Activated CD4-positive, alpha-beta T cell treated with anti-CD3 and anti-CD28 coated beads, Interleukin-2, amount 10 ng/mL, durations not matched to agents 7 days and 5 days (primary cell): ENCODE measurements at places on chromosomes 3 and 15. TPM values are rescaled to one million over a fixed set of nuclear protein-coding genes. Genes with fewer than 3 reads are reported as not detected.

CLDN11 gene
- total RNA-seq, result not detected

ITIH4 gene
- total RNA-seq, result 25.5 TPM

NR2E3 gene
- total RNA-seq, result not detected

CCDC80 gene
- not detected for total RNA-seq

FRMD5 gene
- total RNA-seq, result not detected

OR5K2 gene
- total RNA-seq, result not detected

DNA sequence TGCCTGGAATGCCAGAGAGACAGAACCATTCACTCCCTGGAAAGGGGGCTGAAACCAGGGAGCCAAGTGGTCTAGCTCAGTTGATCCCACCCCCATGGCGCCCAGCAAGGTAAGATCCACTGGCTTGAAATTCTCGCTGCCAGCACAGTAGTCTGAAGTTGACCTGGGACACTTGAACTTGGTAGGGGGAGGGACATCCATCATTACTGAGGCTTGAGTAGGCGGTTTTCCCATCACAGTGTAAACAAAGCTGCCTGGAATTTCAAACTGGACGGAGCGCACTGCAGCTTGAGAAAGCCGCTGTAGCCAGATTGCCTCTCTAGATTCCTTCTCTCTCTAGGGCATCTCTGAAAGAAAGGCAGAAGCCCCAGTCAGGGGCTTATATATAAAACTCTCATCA, 310.7 kb upstream of the DPPA4 start:
- H3K4me1 ChIP-seq, result no peaks in the 10 kb centered on the region
- no peak for DNase-seq
- no peaks in the 10 kb centered on the region for H3K36me3 ChIP-seq
- peaks cover 8% of the 10 kb centered on the region for H3K27me3 ChIP-seq
- H3K4me3 ChIP-seq, result no peak overlapping the region
- no peak overlapping the region for H3K27ac ChIP-seq

DNA sequence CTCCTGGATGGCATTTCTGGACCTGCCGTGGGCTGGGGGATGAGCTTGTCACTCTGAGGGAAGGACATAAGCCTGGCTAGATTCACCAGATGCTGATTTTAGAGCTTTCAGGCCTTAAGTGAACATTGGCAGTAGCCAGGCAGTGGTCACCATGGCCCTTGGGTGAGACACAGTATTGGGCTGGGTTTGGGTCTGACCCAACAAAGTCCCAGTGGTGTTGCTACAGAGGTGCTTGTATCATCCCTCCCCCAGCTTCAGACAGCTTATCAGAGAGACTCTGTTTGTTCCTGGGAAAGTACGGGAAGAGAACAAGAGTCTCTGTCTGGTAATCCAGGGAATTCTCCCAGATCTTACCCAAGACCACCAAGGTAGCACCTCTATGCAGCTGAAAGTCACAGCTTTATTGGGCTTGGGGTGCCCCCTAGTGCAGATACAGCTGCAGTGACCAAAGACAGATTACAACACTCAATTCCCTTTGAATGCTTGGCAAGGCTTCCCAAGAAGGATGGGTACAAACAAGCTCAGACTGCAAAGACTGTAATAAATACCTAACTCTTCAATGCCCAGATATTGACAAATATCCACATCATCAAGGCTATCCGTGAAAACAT, 9.8 kb upstream of the RUVBL1 start:
- H3K4me1 ChIP-seq, result no peaks in the 10 kb centered on the region
- no peak overlapping the region for H3K27ac ChIP-seq
- no peaks in the 10 kb centered on the region for H3K36me3 ChIP-seq
- H3K4me3 ChIP-seq, result no peak overlapping the region
- peaks cover 16% of the 10 kb centered on the region for H3K27me3 ChIP-seq
- DNase-seq, result peak; percentile 46

- no peak overlapping the region for H3K4me3 ChIP-seq
- DNase-seq, result no peak
- H3K27ac ChIP-seq, result no peak overlapping the region
- H3K4me1 ChIP-seq, result peaks cover 41% of the 10 kb centered on the region
- peaks cover 4% of the 10 kb centered on the region for H3K36me3 ChIP-seq
Measured at GRCh38 chr3:32946973-32947788, 4.3 kb upstream of the CCR4 start.

GRCh38 chr15:96353416-96353929, 23.0 kb downstream of the NR2F2 start:
- no peak overlapping the region for H3K4me3 ChIP-seq
- peak overlapping the region; percentile 39 for H3K27ac ChIP-seq
- peaks cover 66% of the 10 kb centered on the region for H3K27me3 ChIP-seq
- H3K36me3 ChIP-seq, result peaks cover 2% of the 10 kb centered on the region
- H3K4me1 ChIP-seq, result peaks cover 21% of the 10 kb centered on the region
- DNase-seq, result no peak

- H3K27me3 ChIP-seq, result peaks cover 10% of the 10 kb centered on the region
- DNase-seq, result no peak
- no peak overlapping the region for H3K27ac ChIP-seq
- no peak overlapping the region for H3K4me3 ChIP-seq
- no peaks in the 10 kb centered on the region for H3K36me3 ChIP-seq
- H3K4me1 ChIP-seq, result no peaks in the 10 kb centered on the region
Measured at GRCh38 chr3:112627419-112627818, 13.5 kb downstream of the CCDC80 start.

- no peak for DNase-seq
- peaks cover 35% of the 10 kb centered on the region for H3K36me3 ChIP-seq
- no peak overlapping the region for H3K27ac ChIP-seq
- no peaks in the 10 kb centered on the region for H3K27me3 ChIP-seq
- H3K4me1 ChIP-seq, result peaks cover 60% of the 10 kb centered on the region
- H3K4me3 ChIP-seq, result no peak overlapping the region
Measured at GRCh38 chr3:183536238-183536880, 19.1 kb downstream of the KLHL6 start.

GRCh38 chr15:64024172-64025050, 21.9 kb downstream of the DAPK2 start:
- H3K27ac ChIP-seq, result no peak overlapping the region
- no peaks in the 10 kb centered on the region for H3K27me3 ChIP-seq
- no peak for DNase-seq
- H3K36me3 ChIP-seq, result no peaks in the 10 kb centered on the region
- H3K4me3 ChIP-seq, result no peak overlapping the region

DNA sequence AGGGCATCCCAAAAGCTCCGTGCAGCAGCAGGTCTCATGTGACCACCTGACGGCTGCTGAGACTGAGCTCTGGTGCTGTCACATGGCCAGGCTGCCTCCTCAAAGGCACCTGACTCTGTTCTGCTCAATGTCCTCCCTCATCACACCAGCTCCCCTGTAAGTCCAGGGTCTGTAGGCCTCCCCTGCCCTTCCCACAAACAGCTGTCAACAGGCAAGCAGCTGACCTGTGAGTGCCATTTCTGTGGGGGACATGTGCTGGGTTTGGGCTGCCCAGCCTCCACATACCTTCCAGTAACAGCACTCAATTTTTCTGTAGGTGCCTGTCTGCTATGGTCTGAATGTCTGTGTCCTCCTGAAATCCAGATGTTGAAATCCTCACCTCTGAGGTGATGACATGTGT, 11.2 kb downstream of the NUP210 start:
- H3K4me1 ChIP-seq, result peaks cover 35% of the 10 kb centered on the region
- H3K27ac ChIP-seq, result no peak overlapping the region
- H3K4me3 ChIP-seq, result no peak overlapping the region

- no peak for DNase-seq
- no peaks in the 10 kb centered on the region for H3K4me1 ChIP-seq
- H3K27me3 ChIP-seq, result peaks cover 6% of the 10 kb centered on the region
- H3K27ac ChIP-seq, result no peak overlapping the region
- H3K4me3 ChIP-seq, result no peak overlapping the region
Measured at GRCh38 chr3:156918746-156919145, 92.6 kb downstream of the LEKR1 start.

DNA sequence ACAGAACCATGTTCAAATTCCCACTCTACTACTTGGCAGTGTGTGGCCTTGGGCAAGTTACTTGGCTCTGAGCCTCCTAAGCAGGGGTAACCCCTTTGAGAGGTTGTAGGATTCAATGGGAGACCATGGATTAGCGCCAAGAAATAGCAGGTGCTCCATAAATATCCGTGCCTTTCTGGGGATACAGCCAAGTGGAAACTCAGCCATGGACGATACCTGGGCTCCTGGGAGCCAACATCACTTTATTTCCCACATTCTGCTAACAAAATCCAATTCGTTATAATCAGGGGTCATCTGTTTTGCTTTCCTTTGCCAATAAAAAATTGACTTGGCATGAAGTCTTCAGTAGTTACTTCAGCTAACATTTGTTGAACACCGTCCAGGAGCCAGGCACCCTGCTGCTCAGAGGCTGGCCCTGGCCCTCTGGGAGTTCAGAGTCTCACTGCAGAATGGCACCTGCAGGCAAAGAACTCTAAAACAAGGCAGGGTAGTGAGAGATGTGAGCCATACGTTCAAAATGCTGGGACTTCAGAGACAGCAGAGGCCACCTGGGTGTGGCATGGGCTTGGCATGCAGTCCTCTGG, 42.3 kb downstream of the ZDHHC19 start:
- H3K4me1 ChIP-seq, result peaks cover 2% of the 10 kb centered on the region
- no peak for DNase-seq

DNA sequence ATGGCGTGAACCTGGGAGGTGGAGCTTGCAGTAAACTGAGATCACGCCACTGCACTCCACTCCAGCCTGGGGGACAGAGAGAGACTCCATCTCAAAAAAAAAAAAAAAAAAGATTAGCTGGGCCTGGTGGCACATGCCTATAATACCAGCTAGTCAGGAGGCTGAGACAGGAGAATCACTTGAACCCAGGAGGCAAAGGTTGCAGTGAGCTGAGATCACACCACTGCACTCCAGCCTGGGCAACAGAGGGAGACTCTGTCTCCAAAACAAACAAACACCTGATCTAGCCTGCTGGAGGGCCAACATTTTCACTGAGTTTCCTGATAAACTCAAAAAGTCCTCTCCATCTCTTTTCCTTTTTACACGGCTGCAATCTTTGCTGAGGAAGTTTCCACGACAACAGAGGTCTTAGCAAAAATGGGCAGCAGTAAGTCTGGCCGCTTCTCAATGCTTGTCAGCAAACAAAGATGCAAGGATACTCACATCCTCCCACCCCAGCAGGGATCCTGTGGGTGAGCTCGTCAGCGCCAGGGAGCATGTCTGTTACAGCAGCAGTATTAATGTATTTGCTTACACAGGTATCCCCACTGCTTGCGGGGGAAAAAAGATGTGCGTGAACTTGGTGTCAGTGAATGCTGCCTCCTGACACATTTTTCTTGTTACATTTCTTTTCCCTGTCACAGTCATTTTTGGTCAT, 21.0 kb upstream of the CCDC174 start:
- no peaks in the 10 kb centered on the region for H3K4me1 ChIP-seq
- no peak for DNase-seq
- H3K27me3 ChIP-seq, result peaks cover 7% of the 10 kb centered on the region
- no peak overlapping the region for H3K4me3 ChIP-seq
- no peaks in the 10 kb centered on the region for H3K36me3 ChIP-seq

DNA sequence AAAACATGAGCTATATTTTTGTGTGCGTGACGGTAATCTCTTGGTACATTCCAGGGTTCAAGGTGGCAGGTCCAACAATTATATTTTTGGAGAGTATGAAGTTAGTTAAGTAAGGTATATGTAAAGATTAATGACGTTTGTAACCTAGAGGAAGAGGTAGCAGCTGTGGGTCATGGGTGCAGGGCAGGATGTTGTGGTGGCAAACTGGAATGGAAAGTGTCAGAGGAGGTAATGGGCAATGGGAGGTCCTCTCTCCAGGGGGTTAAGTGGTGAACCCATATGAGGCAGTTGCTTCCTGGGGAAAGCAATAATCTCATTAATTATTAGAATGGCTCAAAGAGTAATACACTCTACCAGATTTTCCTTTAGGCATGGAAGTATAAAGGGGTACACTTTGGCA, 1.0 kb upstream of the CD200R1L start:
- peak; percentile 64 for DNase-seq
- no peak overlapping the region for H3K4me3 ChIP-seq
- peaks cover 21% of the 10 kb centered on the region for H3K36me3 ChIP-seq
- H3K4me1 ChIP-seq, result peaks cover 23% of the 10 kb centered on the region
- H3K27me3 ChIP-seq, result no peaks in the 10 kb centered on the region

DNA sequence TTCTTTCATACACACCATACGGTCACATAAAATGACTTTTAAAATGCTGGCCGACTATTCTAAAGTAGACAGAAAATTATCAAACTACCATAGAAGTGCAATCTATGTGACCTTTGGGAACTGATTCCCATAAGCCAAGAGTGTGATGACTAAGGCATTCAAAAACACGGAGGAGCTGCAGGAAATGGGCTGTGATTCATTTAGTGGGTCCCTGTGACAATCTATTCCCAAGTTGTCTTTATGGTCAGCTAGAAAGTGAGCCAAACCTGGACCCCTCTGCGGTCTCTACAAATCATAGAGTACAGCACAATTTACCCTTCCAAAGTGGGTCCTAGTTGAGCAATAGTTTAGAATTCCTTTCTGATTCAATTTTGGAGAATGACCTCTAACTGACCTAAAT, 251.5 kb upstream of the CBLB start:
- no peak for DNase-seq
- no peaks in the 10 kb centered on the region for H3K27me3 ChIP-seq
- no peak overlapping the region for H3K4me3 ChIP-seq
- H3K36me3 ChIP-seq, result peaks cover 8% of the 10 kb centered on the region
- no peak overlapping the region for H3K27ac ChIP-seq

- DNase-seq, result no peak
- no peaks in the 10 kb centered on the region for H3K27me3 ChIP-seq
- H3K27ac ChIP-seq, result no peak overlapping the region
- no peak overlapping the region for H3K4me3 ChIP-seq
Measured at GRCh38 chr3:195101001-195101583, 169.9 kb downstream of the XXYLT1 start.

DNA sequence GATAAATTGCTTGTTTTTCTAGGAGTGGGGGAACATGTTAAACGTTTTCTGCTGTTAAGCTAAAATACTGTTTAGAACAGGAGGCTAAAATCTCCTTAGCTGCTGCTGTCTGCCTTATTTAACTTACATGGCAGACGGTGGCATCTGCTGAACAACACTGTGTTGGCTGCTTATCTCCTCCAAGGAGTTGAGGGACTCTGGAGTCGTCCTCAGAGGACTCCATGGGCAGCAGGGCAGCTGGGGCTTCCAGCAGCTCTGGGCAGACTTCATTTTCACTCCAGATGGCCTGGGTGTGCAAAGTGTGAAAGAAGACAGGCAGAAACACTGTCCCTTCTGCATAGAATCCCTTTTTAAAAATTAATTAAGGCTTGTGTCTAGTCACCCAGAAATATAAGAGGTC, 52.9 kb upstream of the NUDT16 start:
- H3K4me1 ChIP-seq, result no peaks in the 10 kb centered on the region
- H3K27me3 ChIP-seq, result no peaks in the 10 kb centered on the region
- DNase-seq, result no peak

DNA sequence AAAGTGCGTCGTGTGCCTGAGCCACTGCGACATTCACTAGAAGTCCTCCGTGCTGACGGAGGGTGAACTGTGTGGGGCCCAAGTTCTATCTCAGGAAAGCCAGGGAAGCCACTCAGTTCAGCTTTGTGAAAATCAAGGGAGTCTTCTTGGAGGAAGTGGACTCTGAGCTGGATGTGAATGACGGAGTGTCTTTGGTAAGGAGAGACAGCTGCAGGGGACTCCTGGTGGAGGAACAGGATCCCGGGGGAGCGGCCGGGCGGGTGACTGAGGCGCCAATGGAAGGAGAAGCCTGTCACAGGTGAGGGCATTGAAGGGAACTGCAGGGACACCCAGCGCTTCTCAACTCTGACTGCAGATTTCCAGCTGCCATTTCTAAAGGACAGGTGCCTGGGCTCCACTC, 75.6 kb downstream of the APBA2 start:
- no peak overlapping the region for H3K4me3 ChIP-seq
- no peak for DNase-seq
- peak overlapping the region; percentile 58 for H3K27ac ChIP-seq
- H3K27me3 ChIP-seq, result peaks cover 2% of the 10 kb centered on the region
